GM06990 (cell line): ENCODE measurements at places on chromosomes 2 and 18.

- DNase-seq, result no peak
These were observed 55.9 kb upstream of the NARS1 start for GRCh38 chr18:57677262-57678211.

- DNase-seq, result peak; percentile 20
These were observed 53.9 kb downstream of the DYNC1I2 start for GRCh38 chr2:171741189-171741588.

DNA sequence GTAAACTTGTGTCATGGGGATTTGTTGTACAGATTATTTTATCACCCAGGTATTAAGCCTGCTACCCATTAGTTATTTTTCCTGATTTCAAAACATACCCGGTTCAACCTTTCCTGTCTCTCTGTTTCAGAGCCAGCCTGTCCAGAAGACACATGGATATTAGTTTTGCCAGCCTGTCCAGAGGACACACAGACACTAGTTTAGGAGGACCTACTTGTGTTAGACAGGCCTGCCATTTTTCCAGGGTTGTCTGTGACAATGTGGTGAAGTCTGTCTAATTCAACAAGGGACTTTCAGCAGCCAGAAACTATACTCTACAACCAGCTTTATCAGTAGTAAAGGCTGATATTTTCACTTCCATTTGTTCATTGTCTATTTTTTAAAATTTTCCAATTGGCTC is 56.1 kb upstream of the DCC start:
- DNase-seq, result no peak

- no peak for DNase-seq
These were observed 297.0 kb upstream of the GULP1 start for GRCh38 chr2:187994464-187995331.

DNA sequence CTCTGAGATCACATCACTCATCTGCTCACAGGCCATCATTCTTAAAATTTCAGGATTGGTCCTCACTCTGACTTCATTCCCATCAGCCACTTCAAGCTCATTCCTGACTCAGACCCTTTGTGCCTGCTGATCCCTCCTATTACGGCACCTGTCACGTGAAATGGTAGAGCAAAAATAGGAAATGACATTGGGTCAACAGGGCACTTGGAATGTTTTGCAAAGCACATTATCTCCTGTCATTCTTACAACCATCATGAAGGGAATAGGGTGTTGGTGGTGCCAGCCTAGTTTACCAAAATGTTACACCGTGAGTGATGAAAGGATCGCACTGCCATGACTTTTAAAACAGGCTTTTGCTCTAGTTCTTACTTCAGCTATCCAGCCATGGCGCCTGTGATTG is 61.1 kb downstream of the EIF5B start:
- DNase-seq, result no peak

GRCh38 chr18:79567481-79568147 is 112.0 kb upstream of the CTDP1 start:
- no peak for DNase-seq

GRCh38 chr2:120904379-120904778 is 168.7 kb downstream of the GLI2 start:
- DNase-seq, result no peak

DNA sequence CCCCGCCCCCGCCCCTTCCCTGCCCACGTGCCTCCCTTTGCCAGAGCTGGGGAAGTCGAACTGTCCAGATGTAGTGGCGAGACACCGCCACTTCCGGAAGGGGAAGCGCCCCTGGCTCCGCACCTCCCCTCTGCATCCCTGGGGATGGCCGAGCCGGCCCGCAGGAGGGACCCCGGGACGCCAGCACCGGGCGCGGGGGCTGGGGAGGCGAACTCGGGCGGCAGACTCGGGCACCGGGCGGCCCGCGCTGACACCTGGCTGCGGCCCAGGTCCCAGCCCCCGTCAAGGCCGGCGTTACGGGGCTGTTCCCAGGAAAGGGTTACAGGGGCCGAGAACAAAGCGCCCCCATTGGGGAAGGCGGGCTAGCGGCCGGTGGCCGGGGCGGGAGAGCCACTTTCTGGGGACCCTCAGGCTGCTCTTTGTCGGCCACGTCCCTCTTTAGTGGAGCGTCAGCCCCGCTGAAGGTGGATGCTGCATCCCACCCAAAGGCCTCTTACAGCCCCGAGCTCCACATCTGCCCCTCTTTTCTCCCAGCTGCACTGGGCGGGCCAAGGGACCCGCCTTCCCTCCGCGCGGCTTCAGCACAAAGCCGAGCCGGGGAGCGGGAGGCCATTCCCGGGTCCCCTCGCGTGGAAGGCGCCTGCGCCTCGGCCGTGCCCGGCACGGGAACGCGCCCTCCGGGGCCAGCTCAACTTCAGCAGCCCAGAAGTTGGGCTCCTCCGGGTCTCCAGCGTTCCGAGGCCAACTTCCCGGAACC is 1.3 kb downstream of the SDC1 start:
- peak; percentile 61 for DNase-seq

DNA sequence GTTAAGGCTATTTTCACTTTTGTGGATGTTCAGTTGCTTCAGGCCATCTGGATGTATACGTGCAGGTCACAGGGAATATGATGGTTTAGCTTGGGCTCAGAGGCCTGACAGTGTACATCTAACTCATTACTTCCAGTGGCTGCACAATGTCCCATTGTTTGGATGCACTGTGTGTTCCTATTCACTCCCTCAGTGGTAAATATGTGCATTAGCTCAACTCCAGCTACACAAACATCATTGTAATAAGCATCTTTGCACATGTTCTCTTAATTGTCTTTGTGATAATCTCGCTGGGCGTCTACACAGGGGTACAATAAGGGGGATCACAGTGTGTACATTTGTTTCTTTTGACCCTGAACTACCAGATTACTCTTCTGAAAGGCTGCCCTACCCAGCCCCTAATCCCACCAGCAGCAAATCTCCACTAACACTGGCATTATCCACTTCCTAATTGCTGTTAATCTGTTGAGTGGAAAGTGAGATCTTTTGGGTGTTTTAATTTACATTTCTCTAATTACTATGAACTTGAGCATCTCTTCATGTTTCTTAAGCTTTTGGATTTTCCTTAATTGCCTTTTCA is 56.1 kb upstream of the POLE4 start:
- DNase-seq, result no peak

- DNase-seq, result no peak
These were observed 83.3 kb downstream of the SP3 start for GRCh38 chr2:173881886-173882285.

DNA sequence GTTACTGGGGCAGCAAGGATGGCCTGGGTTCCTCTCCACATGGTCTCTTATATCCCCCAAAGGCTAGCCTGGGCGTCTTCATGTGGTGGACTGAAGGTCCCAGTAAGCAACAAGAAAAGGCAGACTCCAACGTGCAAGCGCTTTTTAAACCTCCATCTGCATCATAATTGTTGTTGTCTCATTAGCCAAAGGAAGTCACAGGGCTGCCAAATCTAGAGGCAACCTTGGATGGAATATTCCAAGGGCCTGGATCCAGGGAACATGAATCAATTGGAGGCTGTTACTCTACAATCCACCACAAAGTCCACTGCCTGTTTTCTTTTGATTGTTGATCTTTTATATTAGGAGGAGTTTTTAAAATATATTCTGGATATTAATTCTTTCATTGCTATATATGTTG is 118.8 kb downstream of the SH3RF3 start:
- no peak for DNase-seq

- DNase-seq, result no peak
These were observed 6.0 kb downstream of the SOX11 start for GRCh38 chr2:5698134-5698533.

- no peak for DNase-seq
These were observed 335.5 kb downstream of the CLIP4 start for GRCh38 chr2:29450596-29451222.

GRCh38 chr2:151544449-151544848 is 134.7 kb downstream of the RIF1 start:
- DNase-seq, result no peak

DNA sequence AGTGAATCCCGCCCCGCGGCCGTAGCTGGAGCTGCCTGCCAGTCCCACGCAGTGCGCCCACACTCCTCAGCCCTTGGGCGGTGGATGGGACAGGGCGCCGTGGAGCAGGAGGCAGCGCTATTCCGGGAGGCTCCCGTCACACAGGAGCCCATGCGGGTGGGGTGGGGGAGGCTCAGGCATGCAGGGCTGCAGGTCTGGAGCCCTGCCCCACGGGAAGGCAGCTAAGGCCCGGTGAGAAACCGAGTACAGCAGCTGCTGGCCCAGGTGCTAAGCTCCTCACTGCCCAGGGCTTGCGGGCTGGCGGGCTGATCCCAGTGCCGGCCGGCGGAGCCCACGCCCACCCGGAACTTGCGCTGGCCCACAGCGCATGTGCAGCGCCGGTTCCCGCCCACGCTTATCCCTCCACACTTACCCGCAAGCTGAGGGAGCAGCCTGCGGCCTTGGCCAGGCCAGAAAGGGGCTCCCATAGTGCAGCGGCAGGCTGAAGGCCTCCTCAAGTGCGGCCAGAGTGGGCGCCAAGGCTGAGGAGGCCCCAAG is 1152.8 kb upstream of the CELF4 start:
- DNase-seq, result no peak

GRCh38 chr18:3088449-3088848 is 75.5 kb upstream of the LPIN2 start:
- DNase-seq, result no peak

DNA sequence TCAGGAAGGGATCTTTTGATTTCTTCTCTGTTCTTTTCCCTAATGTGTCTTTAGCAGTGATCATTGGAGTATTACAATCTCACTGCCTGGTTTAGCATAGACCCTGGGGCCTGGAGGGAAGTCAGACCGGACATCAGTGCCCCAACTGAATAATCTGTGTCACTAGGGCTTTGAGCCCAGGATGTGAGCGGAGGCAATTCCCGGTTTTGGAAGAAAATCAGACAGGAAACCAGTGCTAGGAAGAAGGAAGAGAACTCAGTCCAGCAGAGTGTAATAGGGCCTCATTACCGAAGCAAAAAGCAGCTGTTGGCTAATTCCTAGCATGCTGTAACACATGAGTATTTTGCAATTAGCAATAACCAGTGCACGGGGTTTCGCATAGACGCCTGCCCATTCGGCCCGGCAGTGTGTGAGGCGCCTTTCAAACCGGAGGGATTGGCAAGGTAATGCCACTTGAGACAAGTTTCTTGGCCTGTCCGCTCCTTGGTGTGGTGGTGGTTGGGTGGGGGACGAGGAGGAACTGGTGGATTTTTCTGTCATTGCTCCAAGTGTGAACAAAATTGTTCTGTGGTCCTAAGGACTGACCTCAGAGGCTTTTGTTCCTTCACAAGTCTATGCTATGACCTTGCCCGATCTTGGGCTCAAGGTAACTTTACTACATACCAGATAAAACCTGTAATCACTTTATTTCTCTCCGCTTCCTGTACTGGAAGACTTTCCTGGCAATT is 2.8 kb downstream of the FOSL2 start:
- DNase-seq, result no peak

GRCh38 chr2:199940373-199940772 is 14.9 kb downstream of the TYW5 start:
- no peak for DNase-seq

GRCh38 chr2:234558642-234559041 is 61.8 kb upstream of the ARL4C start:
- no peak for DNase-seq

GRCh38 chr2:239934571-239935171 is 90.5 kb downstream of the NDUFA10 start:
- DNase-seq, result no peak

DNA sequence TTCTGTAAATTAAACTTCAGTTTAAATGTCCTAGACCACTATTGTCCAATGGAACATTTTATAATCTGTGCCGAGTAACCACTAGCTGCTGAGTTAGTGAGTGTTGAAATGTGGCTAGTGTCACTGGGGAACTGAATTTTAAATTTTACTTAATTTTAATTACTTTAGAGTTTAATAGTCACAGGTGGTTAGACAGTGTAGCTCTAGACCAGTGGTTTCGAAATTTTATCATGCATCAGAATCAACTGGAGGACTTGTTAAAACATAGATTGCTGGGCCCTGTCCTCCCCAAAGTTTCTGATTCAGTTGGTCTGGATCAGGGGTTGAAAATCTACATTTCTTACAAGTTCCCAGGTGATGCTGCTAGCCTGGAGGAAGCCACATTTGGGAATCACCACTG is 110.4 kb downstream of the FMNL2 start:
- no peak for DNase-seq

GRCh38 chr18:10306779-10307178 is 147.7 kb upstream of the APCDD1 start:
- no peak for DNase-seq

DNA sequence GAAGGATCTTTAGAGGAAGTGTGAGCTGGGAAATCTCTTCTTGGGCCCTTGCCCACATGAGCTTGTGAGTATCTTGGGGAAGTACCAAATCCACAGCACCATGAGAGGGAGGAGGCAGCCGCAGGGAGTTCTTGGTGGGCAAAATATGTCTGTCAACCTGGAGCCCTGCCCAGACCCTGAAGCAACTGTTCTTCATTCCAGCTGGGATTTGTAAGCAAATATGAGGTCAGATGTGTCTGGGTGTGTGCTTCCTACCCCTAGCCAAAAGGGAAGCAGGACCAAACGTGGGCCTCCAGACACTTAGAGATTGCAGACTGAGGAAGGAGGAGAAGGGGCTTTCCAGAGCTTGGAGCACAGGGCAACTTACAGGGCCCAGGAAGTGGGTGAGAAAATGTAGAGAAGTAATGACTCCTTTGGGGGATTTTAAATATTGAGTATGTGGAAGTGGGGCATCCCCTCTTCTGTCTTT is 41.9 kb downstream of the TMEM247 start:
- DNase-seq, result no peak

GRCh38 chr2:224646242-224646846 is 61.2 kb upstream of the CUL3 start:
- DNase-seq, result no peak

- DNase-seq, result no peak
These were observed 18.0 kb downstream of the ZNF532 start for GRCh38 chr18:58882686-58883085.

GRCh38 chr2:230779126-230779525 is 66.5 kb downstream of the CAB39 start:
- DNase-seq, result no peak

DNA sequence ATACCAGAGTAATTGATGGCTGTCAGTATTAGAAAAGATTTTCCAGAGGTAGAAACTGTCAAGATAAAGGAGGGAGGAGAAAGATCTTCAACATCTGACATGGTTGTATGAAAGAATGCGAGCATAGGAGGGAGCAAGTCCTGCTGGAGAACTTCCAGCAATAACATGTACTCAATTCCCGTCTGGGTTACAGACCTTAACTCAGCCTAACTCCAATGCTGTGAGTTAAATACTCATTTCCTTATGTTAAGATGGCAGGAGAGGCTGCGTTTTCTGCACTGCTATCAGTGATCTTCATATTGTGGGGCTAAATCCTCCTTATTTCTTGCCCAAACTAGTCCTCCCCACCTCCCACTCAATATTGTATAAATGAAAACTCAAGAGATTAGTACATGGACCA is 6.7 kb upstream of the CERS6 start:
- no peak for DNase-seq

GRCh38 chr2:180046776-180047175 is 39.7 kb upstream of the CWC22 start:
- DNase-seq, result no peak

- no peak for DNase-seq
These were observed 112.5 kb downstream of the LPIN1 start for GRCh38 chr2:11858883-11859282.
